ENCODE measurements at places on chromosomes 7 and 10. TPM values are rescaled to one million over a fixed set of nuclear protein-coding genes. Genes with fewer than 3 reads are reported as not detected.

The SRGN gene
- 126 TPM for total RNA-seq

DNA sequence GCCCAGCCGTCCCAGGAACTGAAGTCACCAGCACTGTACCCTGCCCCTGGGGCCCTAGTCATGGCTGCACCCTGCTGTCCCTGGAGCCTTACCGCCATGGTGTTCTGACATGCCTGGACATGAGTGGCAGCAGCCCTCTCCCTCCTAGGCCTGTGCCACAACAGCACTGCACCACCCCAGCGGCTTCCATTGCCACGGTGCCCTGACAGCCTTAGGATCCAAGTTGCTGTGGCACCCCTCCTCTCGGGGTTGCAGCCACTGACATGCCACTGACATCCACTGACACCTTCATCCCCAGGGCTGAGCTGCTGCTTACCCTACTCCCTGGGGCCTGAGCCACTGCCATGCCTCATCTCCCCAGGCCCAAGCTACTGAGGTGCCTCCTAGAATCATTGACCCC is 39.6 kb upstream of the SHH start:
- no peak overlapping the region for H3K27ac ChIP-seq
- no peak overlapping the region for H3K4me3 ChIP-seq
- no peaks in the 10 kb centered on the region for H3K27me3 ChIP-seq
- DNase-seq = no peak
- no peaks in the 10 kb centered on the region for H3K4me1 ChIP-seq

The SEMA3A gene
- total RNA-seq = 0.53 TPM

- no peaks in the 10 kb centered on the region for H3K4me1 ChIP-seq
- no peak overlapping the region for H3K4me3 ChIP-seq
- no peak for DNase-seq
- no peaks in the 10 kb centered on the region for H3K36me3 ChIP-seq
- no peak overlapping the region for H3K27ac ChIP-seq
These were observed 86.7 kb upstream of the HDAC9 start for GRCh38 chr7:18408868-18409267.

All from T-cell (primary cell).